ENCODE measurements at places on chromosomes 4 and X.

- peak; percentile 42 for DNase-seq
Observed at GRCh38 chrX:40471965-40472648, 108.7 kb upstream of the ATP6AP2 start.

DNA sequence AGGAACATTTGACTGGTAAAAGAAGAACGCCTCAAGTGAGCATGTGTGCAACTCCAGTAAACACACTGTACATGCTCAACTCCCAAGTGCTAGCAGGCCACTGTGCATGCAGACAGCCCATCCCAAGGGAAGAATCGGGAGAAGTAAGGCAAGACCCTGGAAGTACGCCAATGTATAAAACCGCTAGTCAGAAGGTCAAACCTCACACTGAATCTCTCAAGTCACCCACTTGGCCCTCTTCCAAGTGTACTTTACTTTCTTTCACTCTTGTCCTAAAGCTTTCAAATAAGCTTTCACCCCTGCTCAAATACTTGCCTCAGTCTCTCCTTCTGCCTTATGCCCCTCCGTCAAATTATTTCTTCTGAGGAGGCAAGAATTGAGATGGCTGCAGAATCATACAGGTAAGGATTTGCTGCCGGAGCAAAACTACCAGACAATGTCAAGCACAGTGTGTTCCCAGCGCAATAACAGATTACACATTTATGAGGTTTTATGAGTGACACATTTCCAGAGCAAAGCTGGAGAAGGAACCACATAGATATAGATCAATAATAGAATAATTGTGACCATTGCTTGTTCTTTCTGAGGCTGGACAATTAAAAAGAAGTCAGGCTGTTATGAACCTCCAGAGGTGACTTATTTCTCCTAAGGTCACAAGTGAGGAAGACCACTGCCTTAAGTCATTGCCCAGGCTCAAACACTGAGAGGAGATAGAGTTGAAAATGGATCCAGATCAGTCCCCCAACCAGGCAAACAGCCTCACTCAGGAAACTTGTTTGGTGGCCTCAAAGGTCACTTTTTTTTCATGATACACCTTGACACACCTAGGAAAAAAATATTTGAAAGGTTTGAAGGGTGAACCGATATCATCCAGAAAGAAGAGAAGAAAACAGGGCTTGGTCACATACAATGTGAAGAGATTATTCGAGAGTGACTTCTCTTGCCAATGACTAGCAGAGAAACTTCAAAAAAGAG lies 26.3 kb downstream of the CXCL1 start:
- no peak for DNase-seq

DNA sequence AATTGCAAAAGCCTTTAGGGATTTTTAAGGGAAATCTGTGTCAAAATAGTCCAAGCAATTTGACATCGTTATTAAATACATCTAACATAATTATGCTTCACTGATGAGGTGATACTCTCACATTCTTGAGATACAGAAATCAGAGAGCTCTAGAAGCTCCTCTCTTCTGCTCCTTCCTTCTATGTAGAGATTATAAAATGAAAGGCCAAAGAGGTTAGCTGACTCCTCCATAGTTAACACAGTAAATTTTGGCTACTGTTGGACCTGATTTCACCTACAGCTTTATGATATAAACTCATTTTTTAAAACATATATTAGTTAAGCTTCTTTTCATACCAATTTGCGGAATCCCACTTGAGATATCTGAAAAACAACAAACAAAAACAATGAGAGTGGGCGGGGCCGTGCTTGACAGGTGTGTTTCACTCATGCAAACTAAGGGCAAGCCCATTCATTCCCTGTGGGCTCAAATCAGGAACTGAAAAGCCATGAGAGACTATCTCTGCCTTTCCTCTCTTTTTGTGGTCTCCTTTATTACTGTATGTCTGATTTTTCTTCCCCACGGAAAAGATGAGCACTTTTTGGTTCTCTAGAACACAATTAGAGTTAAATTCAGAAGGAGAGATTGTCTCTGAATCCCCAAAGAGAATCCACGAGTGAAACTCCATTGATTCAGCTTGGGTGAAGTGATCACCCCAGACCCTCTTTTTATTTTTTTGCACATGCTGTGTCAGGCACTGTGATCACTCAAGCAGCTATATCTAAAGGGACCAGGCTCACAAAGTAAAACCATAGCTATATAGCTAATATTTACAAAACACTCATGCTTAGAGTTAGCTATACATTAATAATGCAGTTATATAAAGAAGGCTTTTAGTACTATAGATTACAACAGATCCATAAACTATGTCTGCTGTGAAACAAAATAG lies 566.3 kb downstream of the IL15 start:
- DNase-seq: no peak

GRCh38 chrX:7083468-7084396 lies 63.8 kb upstream of the STS start:
- peak; percentile 65 for DNase-seq

DNA sequence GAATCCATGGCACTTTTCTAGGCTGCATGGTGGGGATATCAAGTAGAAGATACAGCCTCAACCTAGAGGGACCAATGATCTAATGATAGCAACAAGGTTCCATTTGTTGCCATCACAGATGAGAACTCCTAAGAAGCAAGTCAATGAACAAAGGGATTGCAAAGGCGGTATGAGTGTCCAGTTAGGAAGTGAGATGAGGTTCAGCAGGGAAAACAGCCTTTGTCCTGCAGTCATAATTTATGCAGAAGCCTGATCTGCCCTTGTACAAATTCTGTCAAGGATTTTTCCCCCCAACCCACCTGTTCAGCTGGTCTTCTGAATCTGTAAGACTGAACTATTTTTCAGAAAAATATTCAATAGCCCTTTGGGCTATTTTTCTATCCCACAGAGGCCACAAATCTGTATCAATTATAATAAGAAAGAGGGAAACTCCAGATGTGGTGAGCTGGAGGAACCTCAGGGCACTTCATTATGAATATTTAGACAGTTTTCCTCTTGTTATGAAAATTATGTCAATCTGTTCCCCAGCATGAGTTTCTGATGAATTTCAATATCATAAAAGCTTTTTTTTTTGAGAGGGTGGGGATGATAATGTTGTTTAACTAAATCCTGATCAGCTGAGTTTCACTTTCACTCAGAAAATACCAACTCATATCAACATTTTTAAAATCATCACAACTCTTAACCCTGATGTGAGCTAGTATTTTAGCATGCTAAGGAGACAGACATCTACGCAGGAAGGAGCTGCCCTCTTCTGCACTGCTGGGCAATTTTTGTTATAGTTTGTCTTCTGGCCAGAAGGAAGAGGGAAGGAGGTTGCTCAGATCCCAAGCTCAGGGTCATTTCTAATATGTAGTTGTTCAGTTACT lies 127.2 kb upstream of the MAP3K15 start:
- no peak for DNase-seq

GRCh38 chrX:142804085-142804484 lies 221.6 kb upstream of the SPANXN4 start:
- no peak for DNase-seq

- DNase-seq: no peak
Observed at GRCh38 chrX:119237562-119237942, 1.5 kb downstream of the PGRMC1 start.

DNA sequence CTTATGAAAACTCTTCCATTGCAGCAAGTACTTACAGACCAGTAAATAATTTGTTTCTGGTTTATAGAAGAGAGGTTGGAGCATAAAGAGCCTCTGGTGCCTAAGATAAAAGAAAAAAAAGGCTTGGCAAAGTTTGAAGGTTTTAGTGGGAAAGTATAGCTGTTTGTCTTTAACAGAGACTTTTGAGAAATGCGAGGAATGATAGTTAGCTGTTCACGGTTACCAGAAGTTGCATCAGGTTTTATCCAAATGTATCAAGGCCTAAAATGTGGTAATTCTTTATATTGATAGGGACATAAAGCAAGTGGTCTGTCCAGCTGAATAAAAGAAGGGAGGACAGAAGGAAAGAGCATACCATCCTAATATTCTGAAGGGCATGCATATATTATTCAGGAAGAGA lies 29.3 kb downstream of the RAP1GDS1 start:
- peak; percentile 77 for DNase-seq

GRCh38 chr4:62250100-62250499 lies 1050.0 kb downstream of the ADGRL3 start:
- no peak for DNase-seq

DNA sequence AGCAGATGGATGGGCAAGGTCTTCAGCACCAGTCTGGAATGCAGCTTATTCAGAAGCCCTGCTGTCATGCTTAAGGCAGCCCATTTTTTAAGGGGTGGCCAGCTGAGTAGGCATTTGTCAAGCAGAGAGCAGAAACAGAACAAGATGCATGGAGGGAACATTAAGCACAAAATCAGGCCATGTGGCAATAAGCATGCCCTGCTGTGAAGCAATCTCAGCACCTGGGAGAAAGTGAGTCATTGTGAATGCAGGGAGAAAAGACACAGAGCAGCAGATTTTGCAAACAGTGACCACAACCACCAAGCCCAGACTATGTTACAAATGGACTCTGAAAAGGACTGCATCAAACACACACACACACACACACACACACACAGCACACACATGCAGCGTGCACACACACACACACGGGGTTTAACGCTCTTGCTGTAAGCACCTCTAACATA lies 94.1 kb upstream of the GALNT7 start:
- peak; percentile 8 for DNase-seq

DNA sequence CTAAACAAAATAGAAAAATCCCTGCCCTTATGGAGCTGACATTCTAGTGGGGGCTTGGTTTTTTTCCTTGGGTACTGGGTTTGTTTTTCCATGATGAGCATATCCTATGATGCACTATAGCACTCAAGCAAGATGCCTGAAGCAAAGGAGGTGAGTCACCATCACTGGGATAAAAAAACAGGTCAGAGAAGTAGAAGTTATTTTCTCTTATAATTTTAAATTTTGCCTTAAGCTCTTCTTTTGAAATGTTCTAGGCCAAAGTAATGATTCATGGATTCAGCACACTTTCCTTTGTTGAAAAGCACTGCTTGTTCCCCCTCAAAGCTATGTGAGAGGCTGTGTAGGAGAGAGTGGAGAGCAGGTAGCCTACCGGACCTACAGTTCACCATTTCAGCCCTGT lies 15.2 kb upstream of the CXCL2 start:
- DNase-seq: peak; percentile 56

- DNase-seq: no peak
Observed at GRCh38 chr4:82090717-82091116, 283.1 kb downstream of the HNRNPD start.

GRCh38 chr4:31674313-31674947 lies 954.3 kb downstream of the PCDH7 start:
- no peak for DNase-seq

GRCh38 chr4:14607001-14607400 lies 395.3 kb upstream of the CPEB2 start:
- no peak for DNase-seq

DNA sequence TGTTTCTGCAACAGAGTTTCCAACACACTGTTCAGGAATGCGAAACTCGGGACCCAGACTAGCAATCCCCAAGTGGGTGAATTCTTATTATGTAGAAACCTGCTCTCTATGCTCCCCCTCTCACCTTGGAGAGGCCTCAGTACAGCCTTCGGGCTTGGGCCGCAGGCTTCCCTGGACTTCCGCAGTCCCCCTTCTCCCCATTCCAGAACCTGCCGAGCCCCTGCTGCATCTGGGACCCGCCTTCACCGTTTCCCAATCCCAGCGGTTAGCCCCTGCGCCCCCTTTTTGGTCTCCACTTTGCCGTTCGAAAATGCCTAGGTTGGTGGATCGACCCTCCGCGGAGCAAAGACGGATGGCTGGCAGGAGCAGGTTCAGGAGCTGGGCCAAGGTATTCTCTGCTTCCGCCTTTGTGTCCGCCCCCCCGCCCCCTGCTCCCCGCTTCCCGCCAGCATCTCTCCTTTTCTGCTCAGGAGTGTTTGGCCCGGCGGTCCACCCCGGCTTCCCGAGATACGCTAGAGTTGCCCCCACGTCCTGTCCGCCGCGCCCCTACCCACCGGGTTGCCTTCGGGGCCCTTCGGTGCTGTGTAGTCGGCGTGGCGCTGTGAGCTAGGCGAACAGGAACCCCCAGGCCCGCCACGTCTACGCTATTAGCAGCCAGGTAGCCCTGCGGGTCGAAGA lies 11.5 kb downstream of the HAND2 start:
- no peak for DNase-seq

Data from fibroblast of the conjunctiva (primary cell).